ENCODE measurements at places on chromosomes 2 and 18. TPM values are rescaled to one million over a fixed set of nuclear protein-coding genes. Genes with fewer than 3 reads are reported as not detected.

Gene MITD1
- 96.8 TPM for polyA plus RNA-seq

Gene CDK15
- 0.18 TPM for polyA plus RNA-seq

- no peak for DNase-seq
Measured at GRCh38 chr2:88334418-88334817, 118.1 kb downstream of the FOXI3 start.

Gene HOXD12
- not detected for polyA plus RNA-seq

- no peak for DNase-seq
Measured at GRCh38 chr2:130156624-130157004, 11.7 kb upstream of the CCDC74B start.

Gene ATP8B1
- polyA plus RNA-seq, result 4.3 TPM

Gene RBBP8
- polyA plus RNA-seq, result 93.8 TPM

Gene SPR
- polyA plus RNA-seq, result 9.1 TPM

All from thymus (tissue), 14 donors.